ENCODE measurements at places on chromosomes 4 and X.

GRCh38 chr4:22030881-22031280 is 82.3 kb upstream of the KCNIP4 start:
- DNase-seq: no peak

- no peak for DNase-seq
Measured at GRCh38 chr4:161829591-161829990, 334.2 kb downstream of the FSTL5 start.

GRCh38 chr4:8189551-8190466 is 9.3 kb upstream of the SH3TC1 start:
- DNase-seq: no peak

GRCh38 chrX:44596277-44596676 is 53.6 kb upstream of the FUNDC1 start:
- DNase-seq: no peak

DNA sequence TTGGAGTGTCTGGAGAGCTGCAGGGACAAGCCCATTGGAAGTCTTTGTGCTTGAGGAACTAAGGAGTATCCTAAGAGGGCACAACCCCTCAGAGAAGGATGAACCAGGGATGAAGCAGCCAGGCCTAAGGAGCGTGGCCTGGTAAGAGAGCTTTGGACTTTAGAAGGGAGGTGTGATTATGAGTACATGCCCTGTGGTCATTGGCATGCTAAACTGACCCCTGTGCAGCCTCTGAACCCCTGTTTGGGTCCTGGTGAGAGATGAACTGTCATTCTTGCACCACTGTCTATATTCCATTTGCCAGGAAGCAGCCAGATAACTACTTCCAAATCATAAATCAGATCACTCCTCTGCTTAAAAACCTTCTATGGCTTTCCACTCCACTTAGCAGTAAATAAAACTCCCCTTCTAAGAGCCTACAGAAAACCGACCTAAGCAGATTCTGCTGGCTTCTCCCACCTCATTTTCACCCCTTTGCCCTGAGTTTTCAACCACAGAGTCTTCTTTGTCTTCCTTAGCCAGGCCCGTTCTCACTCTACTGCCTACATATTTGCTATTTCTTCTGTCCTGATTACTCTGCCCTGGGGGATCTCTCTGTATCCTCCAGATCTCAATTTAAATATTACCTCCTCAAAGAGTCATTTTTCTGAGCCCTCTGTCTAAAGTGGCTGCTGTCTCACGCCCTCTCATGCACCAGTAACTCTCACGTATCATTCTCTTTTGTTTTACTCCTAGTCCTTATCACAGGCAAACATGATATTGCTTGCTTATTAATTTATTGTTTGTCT is 56.7 kb downstream of the MID1IP1 start:
- DNase-seq: no peak

GRCh38 chr4:24674279-24674678 is 89.9 kb upstream of the DHX15 start:
- no peak for DNase-seq

GRCh38 chr4:52606040-52606439 is 53.1 kb downstream of the USP46 start:
- DNase-seq: no peak

GRCh38 chr4:70935038-70935695 is 33.0 kb downstream of the MOB1B start:
- no peak for DNase-seq

GRCh38 chrX:147733369-147733768 is 178.3 kb upstream of the FMR1 start:
- DNase-seq: no peak

GRCh38 chr4:11439836-11440235 is 11.1 kb upstream of the HS3ST1 start:
- no peak for DNase-seq

DNA sequence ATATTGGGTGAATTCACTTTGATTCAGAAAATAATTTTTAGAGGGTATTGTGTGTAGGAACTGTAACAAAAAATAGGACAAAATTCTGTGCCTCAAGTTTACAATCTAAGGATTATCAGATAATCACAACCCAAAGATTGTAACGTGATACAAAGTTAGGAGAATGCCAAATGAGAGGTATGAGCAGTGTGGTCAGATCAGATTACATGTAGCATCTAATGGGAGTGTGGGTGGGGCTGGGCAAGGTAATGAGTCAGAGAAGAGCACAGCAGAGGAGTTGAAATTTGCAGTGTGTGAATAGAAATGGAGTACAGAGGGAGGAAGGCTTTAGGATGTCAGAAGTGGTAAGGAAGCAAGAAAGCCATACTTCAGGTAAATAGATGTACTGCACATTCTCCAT is 103.4 kb upstream of the TEX13A start:
- DNase-seq: no peak

DNA sequence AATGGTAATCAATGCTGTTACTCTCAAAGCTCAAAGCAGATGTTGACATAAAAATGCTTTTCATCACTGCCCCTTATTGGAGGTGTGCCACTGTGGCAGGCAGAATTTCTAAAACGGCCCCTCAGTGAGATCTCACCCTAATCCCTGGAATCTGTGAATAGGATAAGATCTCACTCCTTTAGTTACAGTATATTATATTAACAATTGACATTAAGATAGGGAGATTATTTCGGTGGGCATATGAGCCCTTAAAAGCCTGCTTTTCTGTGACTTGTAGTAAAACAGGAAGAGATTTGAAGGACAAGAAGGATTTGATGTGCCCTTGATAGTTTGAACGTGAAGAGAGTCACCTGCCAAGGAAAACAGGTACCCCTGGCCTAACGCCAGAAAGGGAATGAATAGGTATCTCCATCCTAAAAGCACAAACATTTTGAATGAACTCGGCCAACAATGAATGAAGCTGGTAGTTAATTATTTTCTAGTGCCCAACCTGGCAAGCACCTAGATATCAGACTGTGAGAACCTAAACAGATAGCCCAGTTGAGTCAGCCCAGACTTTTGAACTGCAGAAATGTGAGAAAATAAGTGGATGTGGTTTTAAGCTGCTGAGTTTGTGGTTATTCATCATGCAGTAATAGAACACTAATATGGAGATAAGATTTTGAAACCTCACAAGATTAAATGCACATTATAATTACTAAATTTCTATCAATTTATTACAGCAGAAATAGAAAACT is 881.6 kb downstream of the PCDH18 start:
- DNase-seq: no peak

DNA sequence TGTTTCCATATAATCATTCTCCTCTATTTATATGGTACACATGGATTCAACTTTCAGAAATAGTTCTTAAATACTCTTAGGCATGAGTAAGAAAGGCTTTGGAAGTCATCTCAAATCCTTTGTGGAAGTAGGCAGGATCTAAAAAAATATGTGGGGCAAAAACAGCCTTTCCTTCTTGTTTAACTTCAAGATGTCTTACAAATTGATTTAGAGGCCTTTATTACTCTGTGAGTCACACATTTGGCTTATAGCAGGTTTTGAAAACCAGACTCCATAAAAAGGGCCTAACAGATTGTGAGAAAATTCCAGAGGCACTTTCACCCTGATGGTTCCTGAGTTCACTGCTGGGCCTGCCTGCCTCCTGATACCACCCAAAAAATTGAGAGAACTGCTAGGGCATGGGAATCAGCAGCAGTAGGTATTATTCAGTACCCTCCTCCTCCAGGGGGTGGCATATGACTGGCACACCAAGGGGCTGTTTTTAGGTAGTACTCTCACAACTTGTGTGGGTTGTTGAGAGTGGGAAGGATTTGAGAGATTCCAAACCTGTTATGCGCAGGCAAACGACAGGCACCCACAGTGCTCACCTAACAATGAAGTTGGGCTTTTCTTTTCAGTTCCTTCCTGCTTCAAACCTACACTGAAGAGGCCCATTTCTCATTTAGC is 162.7 kb upstream of the MBNL3 start:
- no peak for DNase-seq

Measured in stimulated activated CD4-positive, alpha-beta T cell treated with anti-CD3 and anti-CD28 coated beads, TNF-alpha, amount 100 ng/mL, for 24 hours (primary cell).